ENCODE measurements at places on chromosomes 4 and X. TPM values are rescaled to one million over a fixed set of nuclear protein-coding genes. Genes with fewer than 3 reads are reported as not detected.

The GAGE12J gene
- total RNA-seq, result not detected

The HTN1 gene
- not detected for total RNA-seq

The PAGE2B gene
- total RNA-seq, result not detected

The PPBP gene
- not detected for total RNA-seq

The ZAR1 gene
- total RNA-seq, result 1.8 TPM

The MAGEB2 gene
- total RNA-seq, result not detected

The CNKSR2 gene
- total RNA-seq, result 5.3 TPM

The ENPEP gene
- total RNA-seq, result 0.68 TPM

The PF4V1 gene
- not detected for total RNA-seq

All from thoracic aorta (tissue), 2 donors.